ENCODE measurements at places on chromosomes 4 and X.

GRCh38 chr4:38449506-38450174 is 214.4 kb upstream of the KLF3 start:
- no peak for DNase-seq

GRCh38 chr4:65798498-65799127 is 128.3 kb upstream of the EPHA5 start:
- no peak for DNase-seq

DNA sequence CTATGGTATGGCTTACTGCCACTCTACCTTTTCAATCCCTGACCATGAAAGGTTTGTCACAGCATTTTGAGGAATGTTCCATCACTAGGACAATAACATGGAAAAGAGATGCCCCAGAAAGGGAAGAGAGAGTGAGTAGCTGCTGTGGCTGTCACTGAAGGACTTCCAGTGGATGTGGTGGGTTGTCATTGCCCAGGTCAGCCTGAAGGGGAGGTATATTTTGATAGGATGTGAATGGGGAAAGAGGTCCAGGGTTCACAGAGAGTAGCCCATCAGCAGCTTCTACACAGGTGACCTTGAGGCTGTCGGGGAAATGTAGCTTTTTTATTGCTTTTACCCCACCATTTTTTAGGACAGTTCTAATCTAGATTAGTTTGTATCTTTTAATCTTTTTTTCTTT is 30.8 kb downstream of the MTM1 start:
- DNase-seq: no peak

DNA sequence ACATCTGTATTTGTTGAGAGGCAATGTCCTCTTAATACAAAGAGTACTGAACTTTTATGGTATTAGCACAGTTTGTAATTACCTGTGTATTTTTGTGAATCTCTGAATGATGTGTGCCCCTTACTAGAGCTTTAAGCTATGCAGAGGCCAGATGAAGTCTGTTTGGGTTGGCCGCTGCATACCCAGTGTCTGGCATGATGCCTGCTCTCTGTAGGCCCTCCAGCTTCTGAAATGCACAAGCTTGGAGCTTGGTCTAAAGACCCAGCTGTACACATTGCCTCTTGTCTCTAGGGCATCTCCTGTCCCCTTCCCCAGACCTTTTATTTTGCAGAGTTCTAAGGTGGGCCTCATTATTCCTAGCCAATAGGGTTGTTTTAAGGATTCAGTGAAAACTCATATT is 68.6 kb downstream of the CDS1 start:
- no peak for DNase-seq

GRCh38 chr4:109967798-109968520 is 55.3 kb downstream of the EGF start:
- no peak for DNase-seq

DNA sequence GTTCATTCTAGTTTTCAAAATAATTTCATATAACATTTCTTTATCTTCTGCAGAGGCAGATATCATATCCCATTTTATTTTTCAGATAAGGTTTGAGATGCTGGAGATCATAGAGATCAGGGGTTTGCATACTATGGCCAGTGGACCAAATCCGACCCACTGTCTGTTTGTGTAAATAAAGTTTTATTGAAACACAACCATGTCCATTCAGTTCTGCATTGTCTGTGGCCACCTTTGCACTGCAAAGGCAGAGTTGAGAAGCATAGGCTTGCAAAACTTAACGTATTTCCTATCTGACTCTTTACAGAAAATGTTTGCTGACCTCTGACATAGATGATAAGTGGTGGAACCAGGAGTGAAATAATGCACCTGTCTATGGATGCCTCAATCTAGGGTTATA is 63.9 kb upstream of the SOD3 start:
- no peak for DNase-seq

DNA sequence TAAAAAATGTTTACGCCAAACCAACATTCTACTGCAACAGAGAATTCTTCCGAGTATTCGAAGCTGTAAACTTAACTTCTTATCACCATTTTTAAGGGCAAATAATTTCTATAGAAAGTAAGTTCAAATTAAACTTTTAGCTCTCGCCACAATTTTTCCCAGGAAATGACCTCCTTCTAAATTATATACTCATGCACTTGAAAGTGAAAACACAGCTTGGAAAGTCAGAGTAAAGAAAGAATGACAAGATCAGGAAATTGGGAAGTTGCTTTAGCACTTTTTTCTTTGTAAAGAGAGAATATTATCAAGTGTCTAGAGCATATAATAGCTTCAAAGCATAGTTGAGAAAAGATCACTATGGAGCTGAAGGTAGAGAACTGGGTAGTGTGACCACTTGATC is 1.2 kb downstream of the CYBB start:
- DNase-seq: no peak

- no peak for DNase-seq
Measured at GRCh38 chr4:16908377-16909021, 10.1 kb upstream of the LDB2 start.

DNA sequence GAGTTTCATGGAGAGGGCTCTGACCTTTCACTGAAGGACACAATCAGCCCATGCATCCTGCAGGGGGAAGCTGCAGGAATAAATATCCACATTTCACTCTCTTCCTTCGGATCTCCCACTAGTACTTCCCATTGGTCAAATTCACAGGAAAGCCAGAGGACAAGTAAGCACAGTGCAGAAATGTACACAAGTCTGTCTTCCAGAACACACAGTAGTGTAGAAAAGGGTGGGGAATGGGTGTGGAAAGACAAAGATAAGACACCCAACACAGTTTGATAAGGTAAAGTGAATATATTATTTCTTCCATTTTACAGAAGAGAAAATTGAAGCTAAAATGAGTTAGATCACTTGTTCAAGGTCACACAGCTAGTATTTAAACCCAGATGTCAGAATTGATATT is 81.1 kb upstream of the PCDH19 start:
- no peak for DNase-seq

DNA sequence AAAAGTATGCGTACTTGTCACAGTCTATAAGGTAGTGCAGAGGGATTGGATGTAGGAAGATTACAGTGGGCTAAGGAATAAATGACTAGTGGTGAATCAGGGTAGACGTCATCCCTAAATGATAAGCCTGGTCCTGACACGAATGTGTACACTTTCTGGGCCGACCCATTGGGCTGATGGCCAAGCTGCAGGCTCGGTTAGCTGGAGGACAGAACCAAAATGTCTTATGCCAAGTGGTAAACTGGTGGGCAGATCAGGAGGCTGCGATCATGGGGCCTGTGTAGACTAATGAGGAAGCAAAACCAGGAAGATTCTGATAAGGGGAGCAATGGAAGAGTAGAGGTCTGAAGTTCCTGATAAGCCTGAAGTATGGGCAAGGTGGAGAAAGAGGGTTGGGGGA is 272.8 kb upstream of the GATB start:
- DNase-seq: no peak

GRCh38 chrX:12611471-12611870 is 179.7 kb upstream of the PRPS2 start:
- no peak for DNase-seq

- no peak for DNase-seq
Measured at GRCh38 chr4:129623233-129623875, 527.4 kb downstream of the C4orf33 start.

- no peak for DNase-seq
Measured at GRCh38 chr4:141142423-141142822, 9.2 kb upstream of the RNF150 start.

All from T-helper 22 cell (primary cell).